ENCODE measurements at places on chromosomes 11 and 22. TPM values are rescaled to one million over a fixed set of nuclear protein-coding genes. Genes with fewer than 3 reads are reported as not detected.
A peak's percentile ranks its signal among the peaks of the same experiment; 100 is the strongest.

Gene FGF3
- not detected for polyA plus RNA-seq

Gene ROBO4
- 36.2 TPM for polyA plus RNA-seq

Gene RAG2
- 0.73 TPM for polyA plus RNA-seq

Gene LARGE2
- polyA plus RNA-seq, result 14.2 TPM

Gene OR6T1
- not detected for polyA plus RNA-seq

Gene C1QTNF4
- polyA plus RNA-seq, result 2.6 TPM

Gene MPEG1
- 12.9 TPM for polyA plus RNA-seq

Gene CREB3L1
- 14.1 TPM for polyA plus RNA-seq

Gene GGTLC3
- polyA plus RNA-seq, result 0.82 TPM

Gene TRIM34
- 28.6 TPM for polyA plus RNA-seq

Gene ANKK1
- 0.45 TPM for polyA plus RNA-seq

Gene APOBEC3G
- 15.5 TPM for polyA plus RNA-seq

Gene MTNR1B
- not detected for polyA plus RNA-seq

Gene A4GALT
- 4.8 TPM for polyA plus RNA-seq

Gene OR4D5
- polyA plus RNA-seq, result not detected

DNA sequence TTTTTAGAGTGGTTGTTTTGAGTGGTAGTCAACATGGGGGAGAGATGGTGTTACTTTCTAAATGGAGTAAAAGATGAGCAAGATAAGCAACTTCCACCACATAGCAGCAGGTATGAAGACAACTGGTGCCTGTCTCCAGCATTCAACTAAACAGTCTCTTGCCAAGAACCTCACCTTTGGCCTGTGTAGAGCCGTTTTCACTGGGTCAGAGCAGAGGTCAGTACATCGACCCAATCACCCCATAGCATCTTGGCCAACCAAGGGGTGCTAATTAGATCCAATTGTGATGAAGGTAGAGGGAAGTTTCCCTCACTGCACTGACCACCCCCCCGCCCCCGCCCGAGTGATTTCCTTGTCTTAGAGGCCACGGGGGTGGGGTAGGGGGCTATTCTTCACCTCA lies 188.2 kb downstream of the BLID start:
- DNase-seq, result no peak

DNA sequence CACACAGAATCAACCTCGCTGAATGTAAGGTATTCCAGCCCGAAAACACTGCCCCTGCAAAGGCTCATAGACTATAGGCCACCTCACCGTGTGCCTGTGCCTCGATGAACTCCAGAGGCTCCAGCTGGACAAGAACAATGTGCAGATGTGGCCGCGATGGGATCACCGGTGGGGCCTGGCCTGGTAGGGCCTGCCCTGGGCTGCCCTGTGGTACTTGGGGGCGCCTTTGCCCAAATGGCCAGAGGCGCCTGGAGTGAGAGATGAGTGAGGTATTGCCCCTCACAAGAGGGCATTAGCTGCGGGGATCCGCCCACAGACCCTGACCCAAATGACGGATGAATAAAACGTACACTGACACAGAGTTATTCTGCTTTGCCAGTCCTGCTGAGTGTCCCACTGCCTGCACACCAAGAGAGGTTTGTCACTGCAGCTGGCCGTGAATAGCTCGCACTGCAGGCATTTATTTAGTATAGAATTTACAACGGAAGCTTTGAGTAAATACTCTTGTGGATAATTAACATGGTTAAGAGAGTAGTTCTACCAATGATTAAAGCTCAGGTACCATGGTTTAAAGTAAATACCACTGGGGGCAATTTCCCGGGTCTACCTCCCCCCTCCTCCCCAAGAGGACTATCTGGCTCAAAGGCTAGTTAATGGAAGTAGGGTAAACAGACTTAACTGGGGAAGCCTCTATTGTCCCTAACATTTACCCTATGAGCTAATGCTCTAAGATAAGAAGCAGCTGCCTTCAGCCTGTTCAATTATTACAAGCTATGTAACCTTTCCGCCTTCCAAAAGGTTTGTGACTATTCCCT lies 101.1 kb upstream of the IGLL5 start:
- DNase-seq, result no peak

DNA sequence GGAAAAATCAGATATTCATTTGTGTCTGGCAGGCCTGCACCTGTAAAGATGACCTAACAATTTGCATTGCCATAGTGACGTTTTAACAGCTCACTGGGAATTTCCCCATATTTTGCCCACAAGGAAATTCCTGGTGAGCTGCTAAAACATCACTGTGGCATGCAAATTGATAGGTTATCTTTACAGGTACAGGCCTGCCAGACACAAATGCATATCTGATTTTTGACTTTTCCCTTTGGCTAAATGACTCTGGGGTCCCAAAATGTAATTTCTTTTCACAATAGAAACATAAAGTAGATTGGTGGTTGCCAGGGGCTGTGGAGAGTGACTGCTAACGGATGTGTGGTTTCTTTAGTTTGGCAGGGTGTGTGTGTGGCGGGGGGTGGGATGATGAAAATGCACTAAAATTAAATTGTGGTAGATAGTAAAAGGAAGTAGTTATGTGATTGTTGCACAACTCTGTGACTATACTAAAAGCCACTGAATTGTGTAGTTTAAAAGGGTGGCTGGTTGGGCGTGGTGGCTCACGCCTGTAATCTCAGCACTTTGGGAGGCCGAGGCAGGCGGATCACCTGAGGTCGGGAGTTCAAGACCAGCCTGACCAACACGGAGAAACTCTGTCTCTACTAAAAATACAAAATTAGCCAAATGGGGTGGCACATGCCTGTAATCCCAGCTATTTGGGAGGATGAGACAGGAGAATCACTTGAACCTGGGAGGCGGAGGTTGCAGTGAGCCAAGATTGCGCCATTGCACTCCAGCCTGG lies 18.5 kb upstream of the FEZ1 start:
- no peak for DNase-seq

DNA sequence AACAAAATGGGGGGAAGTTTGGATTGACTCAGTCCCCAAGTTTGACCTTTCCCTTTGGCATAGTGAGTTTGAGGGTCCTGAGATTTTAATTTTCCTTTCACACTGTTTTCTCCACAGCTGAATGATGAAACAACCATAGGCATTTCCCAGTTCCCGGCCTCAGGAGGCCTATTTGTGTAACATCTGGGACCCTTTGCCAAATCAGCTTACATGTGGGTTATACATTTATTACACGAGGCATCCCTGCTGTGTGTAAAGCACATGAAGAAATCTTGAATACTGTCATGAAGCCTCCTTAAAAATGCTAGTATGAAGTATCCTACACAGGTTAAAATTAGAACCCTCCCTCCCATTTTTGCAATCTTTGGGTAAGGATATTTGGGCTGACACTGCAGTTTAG lies 44.6 kb upstream of the SPON1 start:
- no peak for DNase-seq

GRCh38 chr11:119783466-119784400 lies 54.7 kb upstream of the NECTIN1 start:
- DNase-seq, result no peak

- peak; percentile 43 for DNase-seq
Observed at GRCh38 chr22:17159504-17159951, 451 bp upstream of the HDHD5 start.

GRCh38 chr11:70480711-70481110 lies 82.4 kb downstream of the CTTN start:
- DNase-seq, result no peak

DNA sequence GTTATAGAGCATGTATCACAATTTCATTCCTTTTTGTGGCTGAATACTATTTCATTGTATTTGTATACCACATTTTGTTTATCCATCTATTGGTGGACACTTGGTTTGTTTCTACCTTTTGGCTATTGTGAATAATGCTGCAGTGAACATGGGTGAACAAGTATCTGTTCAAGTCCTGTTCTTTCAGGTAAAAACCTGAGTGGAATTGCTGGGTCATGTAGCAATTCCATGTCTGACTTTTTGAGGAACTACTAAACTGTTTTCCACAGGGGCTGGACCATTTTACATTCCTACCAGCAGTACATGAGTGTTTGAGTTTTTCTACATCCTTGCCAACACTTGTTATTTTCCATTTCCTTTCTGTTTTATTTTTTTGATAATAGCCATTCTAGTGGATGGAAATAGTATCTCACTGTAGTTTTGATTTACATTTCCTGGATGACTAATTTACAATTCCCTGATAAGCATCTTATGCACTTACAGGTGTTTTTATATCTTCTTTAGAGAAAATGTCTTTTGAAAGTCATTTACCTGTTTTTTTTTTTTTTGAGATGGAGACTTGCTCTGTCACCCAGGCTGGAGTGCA lies 12.2 kb downstream of the CABIN1 start:
- no peak for DNase-seq

- DNase-seq, result peak; percentile 30
Observed at GRCh38 chr11:44305470-44306051, 4.4 kb downstream of the ALX4 start.

GRCh38 chr11:66317723-66318599 lies 1.1 kb upstream of the CD248 start:
- DNase-seq, result peak; percentile 71

- no peak for DNase-seq
Observed at GRCh38 chr11:107570015-107570414, 4.5 kb upstream of the ALKBH8 start.

DNA sequence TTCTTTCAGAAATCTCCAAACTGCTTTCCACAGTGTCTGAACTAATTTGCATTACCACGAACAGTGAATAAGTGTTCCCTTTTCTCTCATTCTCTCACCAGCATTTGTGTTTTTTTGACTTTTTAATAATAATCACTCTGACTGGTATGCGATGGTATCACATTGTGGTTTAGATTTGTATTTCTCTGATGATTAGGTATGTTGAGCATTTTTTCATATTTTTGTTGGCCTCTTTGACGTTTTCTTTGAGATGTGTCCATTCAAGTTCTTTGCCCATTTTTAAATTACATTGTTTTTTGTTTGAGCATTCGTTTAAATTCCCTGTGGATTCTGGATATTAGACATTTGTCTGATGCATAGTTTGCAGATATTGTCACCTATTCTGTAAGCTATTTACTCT lies 1639.6 kb upstream of the TENM4 start:
- DNase-seq, result no peak

- DNase-seq, result no peak
Observed at GRCh38 chr22:33898121-33898520, 22.2 kb downstream of the LARGE1 start.

- peak; percentile 16 for DNase-seq
Observed at GRCh38 chr11:73597336-73597955, 466 bp downstream of the FAM168A start.

DNA sequence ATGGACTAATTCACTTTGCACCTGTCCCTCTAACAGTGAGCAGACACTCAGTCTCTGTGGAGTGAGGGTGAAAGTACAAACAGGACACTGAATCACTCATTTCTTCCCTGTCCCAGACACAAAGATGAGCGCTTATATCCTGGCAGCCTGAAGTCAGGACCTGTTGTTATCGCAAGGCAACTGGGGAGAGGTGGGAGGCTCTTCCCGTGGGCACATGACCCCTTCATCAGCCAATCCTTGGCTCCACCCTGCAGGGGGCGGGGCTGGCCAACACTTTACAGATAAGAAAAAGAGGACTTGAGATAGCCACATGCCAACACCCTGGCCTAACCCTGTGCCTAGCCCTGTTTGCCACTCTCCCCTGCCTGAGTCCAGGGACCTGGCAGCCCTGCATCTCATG lies 29.5 kb upstream of the TESMIN start:
- no peak for DNase-seq

GRCh38 chr22:18130699-18131429 lies 19.1 kb upstream of the USP18 start:
- DNase-seq, result no peak

GRCh38 chr11:35066783-35067423 lies 72.1 kb upstream of the CD44 start:
- DNase-seq, result no peak

GRCh38 chr11:20388096-20389055 lies 860 bp downstream of the PRMT3 start:
- DNase-seq, result no peak

DNA sequence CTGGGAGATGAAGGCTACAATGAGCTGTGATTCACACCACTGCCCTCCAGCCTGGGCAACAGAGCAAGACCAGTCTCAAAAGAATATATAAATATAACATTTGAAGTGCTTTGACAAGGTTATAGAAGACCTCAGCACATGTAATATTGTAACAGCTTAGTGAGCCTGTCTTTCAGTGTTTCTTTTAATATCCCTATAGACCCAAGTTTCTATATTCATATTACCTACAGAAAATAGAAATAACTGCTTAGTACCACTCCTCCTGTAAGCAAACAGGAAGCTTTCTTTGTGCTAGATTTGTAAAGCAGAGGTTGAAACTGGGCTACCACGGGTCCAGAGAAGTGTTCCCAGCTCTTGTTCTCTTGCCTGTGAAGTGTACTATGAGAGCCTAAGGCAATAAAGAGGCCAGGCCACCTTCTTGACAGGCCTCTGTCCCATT lies 68.2 kb downstream of the PPP2R1B start:
- no peak for DNase-seq

GRCh38 chr11:11038352-11038751 lies 180.5 kb upstream of the ZBED5 start:
- DNase-seq, result no peak

GRCh38 chr11:111733611-111734088 lies 32.5 kb downstream of the PPP2R1B start:
- peak; percentile 14 for DNase-seq

DNA sequence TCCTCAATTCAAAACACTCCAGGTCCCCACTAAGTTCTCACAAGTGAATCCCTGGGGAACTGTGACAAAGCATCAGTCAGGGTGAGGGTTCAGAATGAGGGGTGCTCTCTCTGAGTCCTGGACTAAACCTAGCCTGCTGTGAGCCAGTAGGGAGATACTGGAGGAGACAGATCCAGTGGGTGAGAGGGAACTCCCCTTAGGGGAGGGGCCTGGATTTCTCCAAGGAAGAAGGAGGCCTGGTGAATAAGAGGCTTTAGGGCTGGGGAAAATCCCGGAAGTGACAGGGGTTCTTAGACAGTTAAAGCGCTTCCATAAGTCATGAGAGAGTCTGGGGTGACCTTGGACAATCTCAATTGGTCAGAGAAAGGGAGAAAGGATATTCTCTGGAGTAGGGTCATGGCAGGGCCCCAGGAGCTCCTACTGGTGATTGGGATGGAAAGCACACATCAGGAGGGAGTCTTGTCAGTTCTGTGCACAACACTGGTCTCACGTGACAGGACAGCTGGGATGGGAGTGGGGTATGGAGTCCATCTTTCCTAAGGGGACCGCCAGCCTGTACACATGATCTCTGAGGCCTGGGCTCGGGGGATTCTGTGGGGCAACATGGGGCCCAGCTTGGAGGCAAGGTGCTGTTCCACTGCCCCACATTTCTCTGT lies 1.5 kb downstream of the TBC1D10A start:
- DNase-seq, result no peak

- no peak for DNase-seq
Observed at GRCh38 chr11:4916581-4916980, 2.6 kb downstream of the OR51G2 start.

GRCh38 chr11:95222817-95223216 lies 8.2 kb downstream of the SESN3 start:
- no peak for DNase-seq

DNA sequence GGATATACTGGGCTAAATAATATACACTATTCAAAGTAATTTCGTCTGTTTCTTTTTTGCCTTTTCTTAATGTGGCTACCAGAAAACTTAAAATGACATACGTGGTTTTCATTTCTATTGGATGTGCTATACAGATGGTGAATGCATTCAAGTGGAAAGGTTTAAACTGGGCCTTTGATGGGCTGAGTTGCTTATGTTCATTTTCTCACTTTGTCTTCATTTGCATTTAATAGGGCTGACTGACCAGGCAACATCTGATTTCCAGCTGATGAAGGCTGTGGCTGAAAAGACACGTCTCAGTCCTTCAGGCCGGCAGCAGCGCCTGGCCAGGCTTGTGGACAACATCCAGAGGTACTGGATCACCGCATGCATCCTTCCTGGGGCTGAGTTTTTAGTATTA lies 27.9 kb downstream of the PIWIL4 start:
- no peak for DNase-seq

All from right lung (tissue), 10 donors.